ENCODE measurements at places on chromosomes 1 and 21.

GRCh38 chr1:200384818-200385390, 24.9 kb downstream of the ZNF281 start:
- no peak for DNase-seq

GRCh38 chr1:202701200-202701599, 9.1 kb downstream of the SYT2 start:
- no peak for DNase-seq

GRCh38 chr21:37496972-37497371, 130.4 kb downstream of the DYRK1A start:
- no peak for DNase-seq

DNA sequence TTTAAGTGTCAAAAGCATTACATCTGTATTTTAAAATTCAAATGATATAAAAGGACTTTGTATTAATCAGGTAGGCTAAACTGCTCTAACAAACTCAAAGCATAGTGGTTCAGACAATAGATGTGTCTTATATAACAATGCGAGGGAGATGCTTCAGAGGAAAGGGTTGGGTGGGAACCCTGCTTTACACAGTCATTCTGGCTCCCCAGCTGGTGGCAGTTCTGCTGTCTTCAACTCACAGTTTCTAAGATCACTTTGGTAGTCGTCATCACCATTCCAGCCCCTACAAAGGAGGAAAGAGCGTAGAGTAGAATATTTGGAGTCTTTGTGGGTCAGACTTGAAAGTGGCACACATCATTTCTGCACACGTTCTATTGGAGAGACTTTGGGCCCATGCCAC, 4.2 kb downstream of the PTGFRN start:
- no peak for DNase-seq

DNA sequence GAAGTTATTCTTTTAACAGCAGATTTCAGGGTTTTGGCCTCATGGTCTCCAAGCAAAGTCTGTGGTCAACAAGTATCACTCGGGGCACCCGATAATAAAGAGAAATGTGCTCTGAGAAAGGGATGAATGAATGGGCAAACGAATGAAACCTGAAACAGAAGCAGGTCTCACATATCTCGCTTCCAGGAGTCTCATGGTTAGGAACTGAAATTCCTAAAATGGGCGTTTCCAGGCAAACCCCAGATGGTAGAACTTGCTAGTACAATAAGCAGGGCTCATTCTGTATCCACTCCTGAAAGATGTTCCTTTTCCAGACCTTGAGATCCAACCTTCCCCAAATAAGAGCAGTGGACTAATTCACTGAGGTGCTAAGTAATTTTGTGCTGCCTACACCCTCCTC, 87.2 kb downstream of the LAMC2 start:
- no peak for DNase-seq

DNA sequence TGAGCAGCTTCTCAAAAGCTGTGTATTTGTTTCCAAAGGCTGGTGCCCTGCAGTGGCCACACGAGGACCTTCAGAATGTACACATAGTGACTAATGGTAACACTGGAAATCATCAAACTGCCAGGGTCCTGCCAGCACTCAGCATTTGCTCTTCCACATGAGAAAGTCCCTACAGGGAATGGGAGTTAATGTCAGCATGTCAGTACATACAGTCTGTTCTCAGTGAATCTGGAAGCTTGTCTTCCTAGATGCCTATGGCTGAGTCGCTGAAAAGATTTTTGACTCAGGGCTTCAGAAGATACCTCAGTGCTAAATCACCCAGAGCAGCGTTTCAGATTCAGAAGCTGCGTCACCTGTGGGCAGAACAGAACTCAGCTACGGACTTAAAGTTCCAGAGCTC, 108.2 kb downstream of the CDC7 start:
- no peak for DNase-seq

DNA sequence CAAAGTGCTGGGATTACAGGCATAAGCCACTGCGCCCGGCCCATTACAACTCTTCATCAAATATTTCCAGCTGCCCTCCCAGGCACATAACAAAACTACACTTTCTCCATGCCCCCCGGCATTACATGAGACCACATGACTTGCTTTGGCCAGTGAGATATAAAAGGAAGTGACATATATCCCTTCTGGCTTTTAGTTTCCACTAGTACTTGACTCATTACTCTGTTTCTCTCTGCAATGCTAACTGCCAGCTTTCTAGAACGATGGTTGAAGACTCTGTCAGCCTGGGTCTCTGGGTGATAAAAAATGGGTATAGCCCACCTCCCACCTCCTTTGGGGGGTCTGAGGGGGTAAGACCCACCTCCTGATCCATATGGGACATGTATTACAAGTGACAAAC, 24.2 kb downstream of the ABL2 start:
- DNase-seq = no peak

DNA sequence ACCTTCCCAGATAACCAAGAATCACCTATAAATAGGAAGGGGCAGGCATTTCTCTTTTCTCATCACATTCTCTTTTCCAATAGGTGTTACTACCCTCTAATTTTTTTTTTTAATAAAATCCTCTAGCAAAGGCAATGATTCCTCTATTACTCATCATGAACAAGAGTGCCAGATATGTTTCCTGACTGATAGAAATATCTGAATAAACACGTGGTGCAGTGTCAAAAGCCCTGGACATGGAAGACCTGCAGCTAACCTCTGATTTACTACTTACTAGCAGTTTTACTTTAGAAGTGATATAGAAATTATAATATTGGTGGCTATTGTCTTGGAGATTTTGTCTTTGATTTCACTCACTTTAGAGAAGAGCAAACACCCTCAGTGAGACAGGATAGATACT, 194.6 kb upstream of the SAMSN1 start:
- no peak for DNase-seq

DNA sequence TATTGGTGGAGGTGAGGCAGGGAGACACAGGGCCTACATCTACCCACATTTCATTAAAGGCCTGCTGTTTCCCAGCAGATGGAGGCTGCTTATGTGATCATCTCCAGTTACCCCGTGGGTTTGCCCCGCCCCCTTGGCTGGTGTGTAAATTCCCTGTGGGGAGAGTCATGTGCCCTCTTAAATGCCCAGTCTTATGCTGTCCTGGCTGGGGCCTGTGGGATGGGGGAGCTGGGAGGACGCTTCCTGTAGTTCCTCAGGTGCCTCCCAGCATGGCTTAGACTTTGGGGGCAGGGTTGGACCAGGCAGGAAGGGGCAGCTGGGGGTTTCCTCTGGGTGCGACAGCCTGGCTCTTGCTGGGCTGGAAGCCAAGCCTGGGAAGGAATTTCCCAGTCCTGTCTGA, 15.5 kb upstream of the CITED4 start:
- no peak for DNase-seq

DNA sequence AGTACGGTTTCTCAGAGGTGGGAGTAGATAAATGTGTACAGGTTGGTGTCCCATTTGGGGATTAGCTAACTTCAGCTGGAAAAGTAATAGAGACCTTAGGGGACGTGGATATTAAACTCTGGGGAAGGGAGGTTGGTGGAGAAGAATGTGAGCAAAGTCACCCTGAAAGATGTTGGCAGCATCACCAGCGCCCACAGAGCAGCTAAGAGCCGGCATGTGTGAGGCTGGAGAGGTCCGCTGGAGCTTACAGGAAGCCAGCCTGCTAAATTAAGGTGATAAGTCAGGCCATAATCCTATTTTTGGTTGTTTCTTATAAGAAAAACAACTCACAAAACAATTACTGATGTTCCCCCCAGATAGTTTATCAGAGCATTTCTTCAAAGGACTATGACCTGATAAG, 12.2 kb downstream of the PTGFRN start:
- DNase-seq = no peak

- no peak for DNase-seq
Measured at GRCh38 chr1:48730164-48730910, 46.4 kb downstream of the BEND5 start.

DNA sequence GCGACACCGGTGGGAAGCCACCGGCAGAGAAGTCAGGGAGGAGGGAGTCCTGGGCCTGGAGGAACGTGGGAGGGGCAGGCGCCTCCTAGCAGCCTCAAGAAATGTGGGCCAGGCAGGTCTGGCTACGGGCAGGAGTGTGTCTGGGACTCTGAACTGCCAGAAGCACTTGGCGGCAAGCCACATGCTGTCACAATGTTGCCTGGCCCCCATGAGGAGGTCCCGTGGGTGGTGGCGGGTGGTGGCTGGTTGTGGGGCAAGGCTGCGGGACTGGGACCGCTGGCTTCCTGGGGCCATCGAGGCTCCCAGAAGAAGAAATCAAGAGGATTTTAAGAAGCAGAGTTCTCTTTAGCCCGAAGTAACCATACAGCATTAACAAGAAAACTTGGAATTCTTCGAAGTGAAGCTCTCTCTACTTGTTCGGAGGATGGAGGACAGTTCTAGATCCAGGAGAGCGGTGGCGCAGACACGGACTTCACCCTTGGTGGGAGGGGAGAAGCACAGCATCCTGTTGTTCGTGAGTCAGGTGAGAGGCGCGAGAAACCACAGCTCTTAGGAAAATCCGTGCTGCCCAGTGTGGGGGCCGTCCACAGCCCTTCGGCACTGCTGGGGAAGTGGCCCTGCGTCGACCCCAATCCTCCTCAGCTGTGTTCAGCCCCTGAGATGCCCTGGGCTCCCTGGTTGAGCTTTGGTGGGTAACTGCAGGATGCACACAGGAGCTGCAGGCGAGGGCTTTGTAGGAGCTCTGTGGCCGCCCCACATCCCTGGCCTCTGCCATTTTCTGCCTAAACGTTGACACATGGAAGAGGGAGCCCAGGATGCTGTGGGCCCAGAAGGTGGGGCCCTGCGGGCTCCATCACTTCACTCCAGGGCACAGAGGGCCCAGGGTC, 12.4 kb downstream of the SKI start:
- DNase-seq = no peak

- no peak for DNase-seq
Measured at GRCh38 chr1:157849229-157849875, 7.7 kb upstream of the CD5L start.

DNA sequence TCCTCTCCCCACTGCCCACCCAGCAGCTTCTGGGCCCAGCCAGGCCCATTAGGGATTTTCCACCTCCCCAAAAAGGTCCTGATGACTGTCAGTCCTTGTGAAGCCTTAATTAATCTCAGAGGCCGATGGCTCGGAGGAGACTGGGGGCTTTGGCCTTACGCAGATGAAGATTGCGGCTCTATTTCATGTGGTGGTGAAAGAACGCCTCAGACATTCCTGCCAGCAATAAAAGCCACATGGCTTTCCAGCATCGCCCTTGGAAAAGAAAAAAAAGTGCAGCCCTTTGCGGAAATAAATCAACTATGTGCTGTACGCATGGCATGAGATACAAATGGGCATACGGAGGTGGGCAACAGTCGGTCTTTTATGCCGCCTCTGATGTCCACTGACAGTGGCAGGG, 6.6 kb upstream of the RUNX3 start:
- no peak for DNase-seq

GRCh38 chr1:185906186-185906585, 172.0 kb downstream of the HMCN1 start:
- no peak for DNase-seq

GRCh38 chr21:17139696-17140095, 373.1 kb upstream of the CXADR start:
- DNase-seq = no peak

DNA sequence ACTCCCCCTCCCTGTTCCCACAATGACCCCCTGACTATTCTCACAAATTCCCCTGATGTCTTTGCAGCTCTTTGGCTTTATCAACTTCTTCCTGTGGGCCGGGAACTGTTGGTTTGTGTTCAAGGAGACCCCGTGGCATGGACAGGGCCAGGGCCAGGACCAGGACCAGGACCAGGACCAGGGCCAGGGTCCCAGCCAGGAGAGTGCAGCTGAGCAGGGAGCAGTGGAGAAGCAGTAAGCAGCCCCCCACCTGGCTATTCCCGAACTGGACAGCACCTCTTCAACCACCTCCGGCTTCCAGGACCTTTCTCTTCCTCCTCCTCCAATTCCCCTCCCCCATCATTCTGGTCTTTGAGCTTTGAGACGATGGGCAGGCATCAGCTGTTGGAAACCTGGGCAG, 4.4 kb upstream of the ATXN7L2 start:
- DNase-seq = no peak

GRCh38 chr1:154198756-154199562, 7.1 kb upstream of the TPM3 start:
- DNase-seq = peak; percentile 49

GRCh38 chr1:213159376-213159775, 108.3 kb downstream of the RPS6KC1 start:
- DNase-seq = no peak

- DNase-seq = no peak
Measured at GRCh38 chr1:178483251-178483957, 13.4 kb downstream of the CLEC20A start.

GRCh38 chr1:226305184-226305583, 3.8 kb downstream of the LIN9 start:
- DNase-seq = no peak

DNA sequence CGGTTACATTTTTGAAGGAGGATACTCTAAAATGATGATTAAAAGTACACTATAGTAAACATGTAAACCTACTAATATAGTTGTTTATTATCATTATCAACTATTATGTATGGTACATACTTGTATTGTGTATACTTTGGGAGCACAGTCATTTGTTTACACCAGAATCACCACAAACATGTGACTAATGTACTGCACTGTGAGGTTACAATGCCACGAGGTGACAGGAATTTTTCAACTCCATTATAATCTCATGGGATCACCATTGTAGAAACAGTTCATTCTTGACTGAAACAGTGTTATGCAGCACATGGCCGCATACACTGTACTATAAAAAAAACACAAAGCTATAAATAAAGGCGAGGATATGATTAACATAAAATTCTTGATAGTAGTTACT, 44.3 kb downstream of the GPATCH2 start:
- DNase-seq = no peak

DNA sequence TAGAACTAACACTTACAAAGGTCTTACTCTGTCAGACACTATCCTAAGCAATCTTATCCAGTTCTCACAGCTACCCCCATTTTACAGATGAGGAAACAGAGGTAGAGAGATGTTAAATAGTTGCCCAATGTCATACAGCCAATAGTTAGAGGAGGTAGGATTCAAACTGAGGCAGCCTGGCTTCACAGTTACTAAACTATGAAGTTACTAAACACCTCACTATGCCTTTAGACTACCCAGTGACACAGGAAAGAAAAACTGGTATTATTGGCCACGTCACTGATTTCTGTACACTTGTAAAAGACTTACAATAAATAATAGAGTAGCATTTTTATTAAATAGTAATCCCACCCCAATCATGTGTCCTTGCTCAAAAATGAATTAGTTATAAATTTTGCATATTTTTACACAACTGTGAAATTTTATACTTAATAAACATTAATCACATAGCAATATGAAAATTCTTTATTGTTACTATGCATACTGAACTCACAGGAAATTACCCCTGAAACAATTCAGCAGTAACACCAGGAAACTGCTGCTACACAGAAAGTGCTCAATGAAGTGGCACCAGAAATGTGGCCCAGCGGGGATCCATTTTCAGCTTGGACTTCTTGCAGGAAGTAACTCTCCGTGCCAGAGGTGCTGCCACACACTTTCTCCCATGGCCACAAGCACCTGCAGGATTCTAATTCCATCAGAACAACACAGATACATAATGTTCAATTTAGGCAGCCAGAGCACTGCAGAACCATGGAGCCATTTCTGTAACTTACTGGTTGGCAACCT, 69.4 kb downstream of the VAV3 start:
- DNase-seq = no peak
